ENCODE measurements at places on chromosomes 6 and 20.

DNA sequence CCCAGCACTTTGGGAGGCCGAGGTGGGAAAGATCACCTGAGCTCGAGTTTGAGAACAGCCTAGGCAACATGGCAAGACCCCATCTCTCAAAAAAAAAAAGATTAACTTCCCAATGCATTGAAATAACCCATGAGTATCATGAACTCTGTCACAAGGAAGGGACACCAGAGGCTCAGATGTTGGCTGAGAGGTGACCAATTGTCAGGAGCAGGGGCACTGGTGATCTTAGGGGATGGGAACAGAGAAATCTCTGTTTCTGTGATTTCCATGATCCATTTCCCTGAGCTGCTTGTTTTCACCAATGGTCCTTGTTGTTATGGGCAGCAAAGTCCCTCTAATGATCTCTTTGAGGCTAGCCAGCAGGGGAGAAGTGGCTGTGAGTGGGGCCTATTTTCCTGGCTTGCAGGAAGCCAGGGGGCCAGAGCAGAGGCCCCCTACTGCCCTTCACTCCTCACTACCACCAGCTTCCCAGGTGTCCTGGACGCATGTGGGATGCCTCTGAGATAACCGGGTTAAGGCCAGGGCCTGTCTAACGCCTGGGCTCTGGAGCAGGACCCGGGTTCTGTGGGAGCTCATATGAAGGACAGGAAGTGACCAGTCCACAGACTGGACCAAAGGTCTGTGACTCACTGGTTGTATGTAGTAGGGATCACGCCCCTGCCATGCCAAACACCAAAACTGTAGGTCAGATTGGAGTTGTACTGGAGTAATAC lies 54.4 kb downstream of the PCNA start:
- DNase-seq: no peak
- no peak overlapping the region for H3K27ac ChIP-seq
- no peaks in the 10 kb centered on the region for H3K4me1 ChIP-seq
- peaks cover 8% of the 10 kb centered on the region for H3K36me3 ChIP-seq

GRCh38 chr20:62461157-62461556 lies 14.6 kb downstream of the GATA5 start:
- no peak for DNase-seq
- H3K4me1 ChIP-seq: peaks cover 5% of the 10 kb centered on the region
- H3K36me3 ChIP-seq: no peaks in the 10 kb centered on the region
- no peaks in the 10 kb centered on the region for H3K27me3 ChIP-seq

- H3K27me3 ChIP-seq: no peaks in the 10 kb centered on the region
- DNase-seq: no peak
- H3K4me3 ChIP-seq: no peak overlapping the region
- H3K27ac ChIP-seq: no peak overlapping the region
- H3K4me1 ChIP-seq: no peaks in the 10 kb centered on the region
- no peaks in the 10 kb centered on the region for H3K36me3 ChIP-seq
These were observed 67.8 kb upstream of the EDN3 start for GRCh38 chr20:59232618-59233017.

DNA sequence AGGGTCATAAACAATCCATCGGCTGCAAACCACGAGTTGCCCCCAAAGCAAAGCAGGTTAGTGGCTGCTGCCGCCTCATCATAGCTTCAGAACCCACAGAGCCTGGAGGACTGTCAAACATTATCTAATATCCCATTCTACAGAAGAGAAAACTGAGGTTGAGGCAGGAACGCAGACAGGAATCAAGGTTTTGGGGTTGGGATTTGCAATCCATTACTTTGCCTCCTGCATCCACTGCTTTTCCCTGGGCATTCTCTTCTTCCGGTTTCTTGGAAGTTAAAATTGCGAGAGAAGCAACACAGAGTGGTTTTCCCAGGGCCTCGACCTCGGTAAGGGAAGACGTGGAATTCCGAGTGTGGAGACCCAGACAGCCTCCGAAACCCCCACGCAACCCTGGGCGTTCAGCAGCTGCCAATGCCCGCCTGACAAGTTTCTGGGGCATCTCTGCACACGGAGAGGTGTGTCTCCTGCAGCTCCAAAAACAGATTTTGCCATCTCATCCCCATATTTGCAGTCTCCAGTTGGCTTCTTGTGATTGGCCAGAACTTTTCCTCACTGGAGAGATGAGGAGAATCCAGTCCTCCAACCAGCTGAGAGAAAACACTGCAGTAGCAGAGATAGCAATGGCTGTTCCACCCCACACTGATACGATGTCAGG lies 45.5 kb upstream of the SNAP25 start:
- no peak for DNase-seq
- no peak overlapping the region for H3K27ac ChIP-seq
- H3K27me3 ChIP-seq: no peaks in the 10 kb centered on the region
- no peaks in the 10 kb centered on the region for H3K36me3 ChIP-seq
- peaks cover 18% of the 10 kb centered on the region for H3K4me1 ChIP-seq

DNA sequence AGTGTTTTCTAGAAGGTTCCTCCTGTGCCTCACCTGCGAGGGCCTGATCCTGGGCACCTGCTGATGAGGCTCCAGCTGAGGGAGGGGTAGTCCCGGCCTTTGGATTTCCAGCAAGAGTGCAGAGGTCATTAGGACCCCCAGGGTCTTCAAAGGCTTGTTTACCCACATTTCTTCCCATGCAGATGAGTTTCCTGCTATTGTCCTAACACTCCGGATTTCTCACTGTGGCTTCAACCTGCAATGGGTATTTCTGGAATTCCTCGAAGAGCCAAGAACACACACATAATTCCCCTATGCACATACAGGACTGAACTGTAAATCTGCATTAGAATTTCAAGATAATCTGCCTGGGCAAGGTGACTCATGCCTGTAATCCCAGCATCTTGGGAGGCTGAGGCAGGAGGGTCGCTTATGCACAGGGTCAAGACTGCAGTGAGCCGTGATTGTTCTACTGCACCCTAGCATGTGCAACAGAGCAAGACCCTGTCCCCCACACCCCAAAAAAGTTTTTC lies 53.9 kb downstream of the ADNP start:
- peaks cover 28% of the 10 kb centered on the region for H3K36me3 ChIP-seq
- H3K27ac ChIP-seq: no peak overlapping the region
- DNase-seq: no peak
- no peak overlapping the region for H3K4me3 ChIP-seq

DNA sequence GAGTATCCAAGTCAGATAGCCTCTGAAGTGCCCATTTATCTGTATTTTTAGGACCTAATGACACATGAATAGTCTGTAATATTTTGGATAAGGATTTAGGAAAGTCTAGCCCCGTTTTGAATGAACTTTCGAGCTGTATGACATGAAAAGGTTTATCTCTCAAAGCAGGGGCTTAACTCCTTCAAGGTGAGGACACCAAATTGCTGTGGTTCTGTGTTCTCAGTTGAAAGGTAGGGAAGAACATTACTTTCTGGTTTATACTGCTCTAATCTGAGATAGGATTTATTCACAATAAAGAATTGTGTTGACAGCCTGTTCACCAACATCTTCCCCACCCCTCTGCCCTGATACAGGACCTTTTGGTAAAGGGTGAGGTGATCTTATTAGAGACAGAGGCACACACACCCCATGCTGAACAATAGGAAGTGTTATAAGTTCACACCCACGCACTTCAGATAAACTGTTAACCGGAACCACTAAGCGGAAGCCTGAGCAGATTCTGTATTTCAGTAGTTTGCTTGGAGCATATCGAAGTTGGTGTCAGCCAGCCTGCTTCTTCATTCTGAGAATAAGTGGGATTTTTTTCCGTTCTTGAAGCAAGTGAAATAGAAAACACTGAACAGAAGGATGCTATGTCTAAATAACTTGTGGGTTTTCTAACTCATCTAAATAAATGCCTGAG lies 223.3 kb downstream of the TMEM242 start:
- no peaks in the 10 kb centered on the region for H3K27me3 ChIP-seq
- H3K36me3 ChIP-seq: peaks cover 5% of the 10 kb centered on the region
- peak; percentile 40 for DNase-seq
- no peak overlapping the region for H3K27ac ChIP-seq

DNA sequence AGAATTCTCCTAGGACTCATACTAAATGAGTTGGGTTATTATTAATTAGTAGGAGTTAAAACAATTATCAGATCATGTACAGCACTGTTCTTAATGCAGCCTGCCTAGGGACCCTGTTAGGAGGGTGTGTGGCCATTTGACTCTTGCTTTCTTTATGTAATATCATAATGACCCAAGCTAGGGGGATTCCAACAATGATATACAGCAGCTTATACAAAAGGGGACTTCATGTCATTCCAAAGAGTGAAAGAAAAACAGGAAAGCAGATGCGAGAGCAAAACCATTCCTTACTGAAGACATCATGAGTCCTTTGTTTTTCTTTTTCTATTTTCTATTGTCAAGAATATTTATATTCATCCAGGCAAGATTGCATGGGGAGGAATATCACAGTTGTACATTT lies 455.2 kb downstream of the PLCB1 start:
- no peak for DNase-seq
- H3K27ac ChIP-seq: no peak overlapping the region
- no peak overlapping the region for H3K4me3 ChIP-seq
- H3K4me1 ChIP-seq: no peaks in the 10 kb centered on the region
- no peaks in the 10 kb centered on the region for H3K27me3 ChIP-seq

GRCh38 chr20:3313683-3314065 lies 74.7 kb upstream of the SLC4A11 start:
- no peak overlapping the region for H3K4me3 ChIP-seq
- no peaks in the 10 kb centered on the region for H3K27me3 ChIP-seq
- H3K27ac ChIP-seq: no peak overlapping the region

All from spinal cord (tissue), 10 donors.